Suppressor macrophage treated with lipopolysaccharide for 4 hours (primary cell): ENCODE measurements at places on chromosomes 3 and 15.

DNA sequence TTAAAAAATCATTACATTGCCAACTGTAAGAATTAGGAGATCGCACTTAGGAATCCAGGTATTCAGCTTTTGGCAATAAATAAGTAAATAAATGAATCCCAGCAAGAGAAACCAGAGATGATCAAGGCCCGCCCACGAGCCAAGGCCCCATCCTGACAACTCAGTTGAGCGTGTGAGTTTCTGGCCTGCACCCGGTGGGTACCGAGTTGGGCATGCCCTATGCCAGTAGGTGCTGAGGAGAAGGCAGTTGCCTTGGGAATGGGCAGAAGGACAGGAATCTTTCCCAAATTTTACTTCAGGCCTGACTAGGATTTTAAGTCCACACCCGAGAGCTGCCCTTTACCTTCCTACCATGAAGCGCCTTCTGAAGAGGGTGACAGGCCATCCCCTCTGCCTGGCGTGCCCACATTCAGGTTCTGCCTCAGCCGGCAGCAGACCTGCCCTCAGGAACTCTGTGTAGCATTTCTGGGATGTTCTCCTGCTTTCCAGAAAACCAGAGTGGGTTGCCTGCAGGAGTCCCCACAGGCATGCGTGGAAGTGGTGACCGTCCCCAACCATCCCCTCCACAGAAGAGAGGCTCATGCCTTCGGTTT is 99.3 kb upstream of the ALDH1A3 start:
- no peak for DNase-seq

- DNase-seq, result no peak
These were observed 113.3 kb upstream of the MBNL1 start for GRCh38 chr3:152155246-152156020.

DNA sequence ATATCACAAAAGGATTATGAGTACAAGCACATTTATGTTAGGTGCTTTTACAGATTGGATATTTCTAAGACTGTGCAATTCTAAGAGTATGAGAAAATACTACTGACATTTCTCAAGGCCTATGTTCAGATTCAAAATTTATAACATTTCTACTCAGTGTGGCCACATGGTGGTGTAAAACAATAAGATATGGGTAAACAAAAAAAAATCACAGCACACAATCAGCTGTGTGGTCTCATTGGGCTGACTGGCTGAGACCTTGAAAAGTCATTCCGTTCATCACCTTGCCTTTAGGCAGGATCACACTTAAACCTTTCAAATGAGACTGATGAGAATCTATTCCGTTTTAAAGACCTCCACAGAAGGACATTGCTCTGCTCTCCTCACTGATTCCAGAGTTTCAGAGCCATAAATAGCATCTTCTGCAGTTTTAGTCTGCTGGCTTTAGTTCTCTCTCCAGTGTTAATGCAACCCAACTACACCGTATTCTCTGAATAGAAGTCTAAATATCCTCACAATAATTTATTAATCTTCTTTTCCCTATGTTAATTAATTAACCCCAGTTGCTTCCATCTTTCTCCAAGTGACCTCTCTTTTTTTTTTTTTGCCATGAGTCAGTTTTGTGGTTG is 158.2 kb downstream of the SPATA16 start:
- DNase-seq, result no peak

- DNase-seq, result no peak
These were observed 96.4 kb downstream of the NSUN3 start for GRCh38 chr3:94159062-94159828.

DNA sequence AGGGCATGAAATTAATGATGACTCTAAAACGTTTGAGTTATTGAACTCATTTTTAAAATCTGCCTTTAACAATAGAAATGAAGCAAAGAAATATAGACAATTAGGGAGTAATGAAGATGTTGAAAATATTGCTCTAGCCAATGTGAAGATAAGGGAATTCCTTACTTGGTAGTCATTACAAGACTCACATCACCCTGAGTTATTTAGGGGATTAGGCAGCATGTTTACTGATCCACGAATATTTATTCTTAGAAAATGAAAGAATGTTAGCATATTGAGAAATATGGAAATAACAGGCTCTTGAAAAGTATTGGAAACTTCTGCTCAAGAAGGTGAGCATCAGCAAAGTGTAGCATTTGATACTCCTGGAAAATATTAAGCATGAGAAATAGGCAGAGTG is 398.1 kb upstream of the ARPP21 start:
- no peak for DNase-seq

DNA sequence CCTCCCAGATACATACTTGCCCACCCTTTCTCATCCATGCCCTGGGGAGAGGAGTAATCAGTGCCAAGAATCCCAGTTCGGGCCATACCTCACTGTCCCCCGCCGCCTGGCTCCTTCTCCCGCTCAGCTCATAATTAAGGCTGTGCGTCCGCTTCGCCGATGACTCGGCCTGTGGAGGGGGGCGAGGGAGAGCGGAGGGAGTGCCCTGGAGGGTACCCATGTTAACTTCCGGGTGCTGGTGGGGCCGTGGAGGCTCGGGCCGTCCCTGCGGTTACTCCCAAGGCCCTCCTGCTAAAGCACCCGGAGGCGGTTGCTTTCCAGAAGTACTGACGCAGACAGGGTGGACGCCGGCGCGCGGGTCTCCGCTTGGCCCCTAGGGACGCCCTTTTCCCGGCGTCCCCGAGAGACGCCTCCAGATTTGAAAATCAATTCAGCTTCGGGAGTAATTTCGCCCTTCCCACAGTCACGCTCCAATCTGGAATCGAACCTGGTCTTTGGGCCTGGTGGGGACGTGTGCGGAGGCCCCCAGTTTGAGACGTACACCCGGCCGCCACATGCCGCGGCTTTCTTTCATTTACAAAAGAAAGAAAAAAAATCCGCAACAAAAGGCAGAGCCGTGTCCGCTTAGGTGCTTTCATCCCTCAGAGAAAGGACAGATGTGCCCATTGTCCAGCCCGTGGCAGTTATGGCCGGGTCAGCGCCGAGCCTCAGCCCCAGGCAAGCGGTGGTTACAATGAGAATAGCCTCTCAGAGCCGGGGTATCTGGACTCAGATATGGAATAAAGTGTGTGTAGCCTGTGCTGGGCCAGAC is 1.0 kb upstream of the ONECUT1 start:
- DNase-seq, result no peak

GRCh38 chr3:69819282-69819681 is 80.0 kb downstream of the MITF start:
- no peak for DNase-seq

DNA sequence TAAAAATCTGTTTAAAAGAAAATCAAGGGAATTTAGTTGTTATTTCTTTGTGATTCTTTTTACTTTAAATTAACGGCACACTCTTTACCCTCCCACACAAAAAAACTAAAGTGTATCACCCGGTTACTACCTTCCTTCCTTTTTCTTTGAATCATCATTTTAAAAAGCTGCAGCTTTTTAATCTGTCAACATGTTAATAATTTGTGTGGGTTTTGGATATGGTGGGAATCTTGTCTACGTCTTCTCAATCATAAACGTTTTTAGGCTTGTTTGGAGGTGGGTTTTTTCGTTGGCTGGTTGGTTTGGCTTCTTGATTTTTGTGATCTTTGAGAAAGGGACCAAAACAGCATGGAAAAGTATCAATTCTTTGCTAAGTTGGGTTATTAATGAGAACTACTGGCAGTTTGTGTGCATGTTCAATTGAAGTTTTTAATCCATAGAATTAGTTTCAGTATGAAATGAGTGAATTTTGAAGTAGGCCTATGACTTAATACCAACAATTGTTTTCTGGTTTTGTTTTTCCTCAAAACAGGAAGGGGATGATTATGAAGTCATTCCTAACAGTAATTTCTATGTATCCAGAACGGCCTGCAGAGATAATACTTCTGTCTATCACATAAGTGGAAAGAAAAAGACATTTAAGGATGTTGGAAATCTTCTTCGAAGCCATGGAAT is 4.5 kb downstream of the SMC4 start:
- DNase-seq, result peak; percentile 61

- no peak for DNase-seq
These were observed 50.3 kb upstream of the SELENOK start for GRCh38 chr3:53941950-53942349.

DNA sequence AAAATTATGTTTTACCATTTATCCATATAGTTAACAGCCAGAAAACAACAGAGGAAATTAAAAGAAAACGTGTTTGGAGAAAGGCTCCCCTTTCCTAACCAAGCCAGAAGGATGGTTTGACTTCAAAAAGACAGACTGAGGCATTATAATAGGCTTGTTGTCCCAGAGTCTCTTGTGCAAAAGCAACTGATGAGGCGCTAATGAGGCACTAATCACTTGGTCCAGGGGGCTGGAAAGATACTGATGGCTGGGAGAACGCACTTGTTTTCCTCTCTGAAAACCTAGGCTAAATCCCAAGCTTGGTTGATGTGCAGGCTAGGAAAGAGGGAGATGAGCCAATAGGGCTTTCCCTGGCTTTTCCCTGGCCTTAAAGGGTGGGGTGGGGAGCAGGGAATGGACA is 389.6 kb downstream of the NTRK3 start:
- DNase-seq, result no peak

DNA sequence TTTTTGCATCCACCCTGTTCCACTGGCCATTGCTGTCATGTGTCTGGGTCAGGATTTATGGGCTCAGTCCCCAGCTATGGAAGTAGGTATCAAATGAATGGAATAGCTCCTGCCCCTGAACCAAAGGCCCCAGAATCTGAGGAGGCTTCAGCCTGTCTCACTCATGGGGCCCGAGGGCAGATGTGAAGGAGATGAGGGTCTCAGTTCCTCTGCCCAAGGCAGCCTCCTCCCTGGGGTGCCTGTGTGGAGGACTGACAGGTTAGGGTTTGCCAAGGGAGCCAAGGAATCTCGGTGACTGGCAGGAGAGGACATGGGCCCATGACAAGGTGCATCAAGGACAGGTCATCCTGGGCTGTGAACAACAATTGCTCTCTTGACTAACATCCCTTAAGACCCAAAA is 70.4 kb downstream of the CPN2 start:
- DNase-seq, result no peak

GRCh38 chr3:46811615-46812236 is 51.5 kb downstream of the MYL3 start:
- DNase-seq, result no peak

- DNase-seq, result peak; percentile 87
These were observed 62.8 kb upstream of the CMTM8 start for GRCh38 chr3:32175607-32176197.

- DNase-seq, result no peak
These were observed 53.5 kb downstream of the SEMA5B start for GRCh38 chr3:122973893-122974615.

GRCh38 chr3:194300936-194301335 is 50.2 kb downstream of the CPN2 start:
- no peak for DNase-seq

DNA sequence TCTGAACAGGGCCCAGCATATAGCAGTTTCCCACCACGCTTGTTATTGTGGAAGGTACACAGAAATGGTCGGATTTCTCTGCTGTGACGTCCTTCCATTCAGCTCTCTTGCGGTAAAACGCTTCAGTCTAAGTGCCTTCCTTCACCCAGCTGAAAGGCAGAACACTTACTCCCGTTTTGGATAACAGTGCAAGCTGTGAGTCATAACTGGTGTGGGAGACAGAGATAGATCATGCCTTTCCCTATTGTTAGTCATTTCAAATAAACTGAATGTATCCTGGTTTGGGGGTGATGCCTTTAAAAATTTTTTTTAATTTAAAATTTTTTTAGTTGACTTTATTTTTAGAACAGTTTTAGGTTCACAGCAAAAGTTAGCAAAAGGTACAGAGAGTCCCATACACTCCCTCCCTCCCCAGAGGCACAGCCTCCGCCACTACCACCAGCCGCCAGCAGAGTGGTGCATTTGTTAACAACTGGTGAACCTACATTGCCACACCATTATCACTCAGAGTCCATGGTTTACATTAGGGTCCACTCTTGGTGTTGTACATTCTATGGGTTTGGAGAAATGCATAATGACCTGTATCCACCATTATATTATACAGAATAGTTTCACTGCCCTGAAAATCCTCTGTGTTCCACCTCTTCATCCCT is 94.9 kb upstream of the NSMCE3 start:
- no peak for DNase-seq

DNA sequence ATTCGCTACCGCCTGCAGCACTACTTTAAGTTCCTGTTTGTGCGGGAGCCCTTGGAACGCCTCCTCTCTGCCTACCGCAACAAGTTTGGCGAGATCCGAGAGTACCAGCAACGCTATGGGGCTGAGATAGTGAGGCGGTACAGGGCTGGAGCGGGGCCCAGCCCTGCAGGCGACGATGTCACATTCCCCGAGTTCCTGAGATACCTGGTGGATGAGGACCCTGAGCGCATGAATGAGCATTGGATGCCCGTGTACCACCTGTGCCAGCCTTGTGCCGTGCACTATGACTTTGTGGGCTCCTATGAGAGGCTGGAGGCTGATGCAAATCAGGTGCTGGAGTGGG is 995 bp downstream of the CHST14 start:
- DNase-seq, result no peak

DNA sequence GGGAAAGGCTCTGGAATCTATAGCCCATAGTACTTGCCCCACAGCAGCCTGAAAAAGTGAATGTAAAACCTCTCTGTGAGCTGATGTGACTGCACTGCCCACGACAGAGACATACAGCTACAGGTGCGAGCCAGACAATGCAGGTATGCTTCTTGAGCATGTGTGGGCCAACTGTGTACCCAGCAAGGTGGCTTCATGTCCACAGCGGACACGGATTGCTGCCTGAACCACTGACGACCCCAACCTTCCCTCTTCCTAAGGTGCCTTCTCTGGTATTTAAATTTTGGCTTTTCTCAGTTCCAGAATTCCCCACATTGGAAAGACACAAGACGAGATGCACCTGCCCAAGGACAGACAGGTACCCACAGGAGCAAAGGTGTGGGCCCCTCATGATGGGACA is 65.8 kb downstream of the SCN5A start:
- DNase-seq, result no peak
